B cell (primary cell): ENCODE measurements at places on chromosomes 12 and 14.

DNA sequence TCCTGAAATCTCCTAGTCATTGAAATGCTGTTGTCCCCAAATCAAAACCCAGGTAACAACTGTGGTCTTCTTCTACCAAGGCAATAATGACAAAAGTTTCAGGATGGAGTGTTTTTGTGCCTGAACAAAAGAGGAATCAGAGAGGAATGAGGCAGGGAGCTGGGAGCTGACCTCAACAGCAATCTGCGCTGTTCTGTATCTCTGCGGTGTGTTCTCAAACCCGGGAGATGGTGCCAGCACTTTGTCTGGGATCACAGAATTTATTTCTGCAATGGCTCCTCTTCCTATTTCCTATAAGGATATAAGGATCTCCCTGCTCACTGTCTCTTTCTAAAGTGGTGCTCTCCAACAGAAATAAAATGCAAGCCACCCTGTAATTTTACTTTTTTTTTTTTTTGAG lies 449 bp upstream of the GLT8D2 start:
- no peak for DNase-seq

GRCh38 chr14:94392510-94392935 lies 4.1 kb upstream of the SERPINA1 start:
- DNase-seq, result peak; percentile 13

- DNase-seq, result no peak
Observed at GRCh38 chr12:109717390-109718357, 4.0 kb downstream of the FAM222A start.

DNA sequence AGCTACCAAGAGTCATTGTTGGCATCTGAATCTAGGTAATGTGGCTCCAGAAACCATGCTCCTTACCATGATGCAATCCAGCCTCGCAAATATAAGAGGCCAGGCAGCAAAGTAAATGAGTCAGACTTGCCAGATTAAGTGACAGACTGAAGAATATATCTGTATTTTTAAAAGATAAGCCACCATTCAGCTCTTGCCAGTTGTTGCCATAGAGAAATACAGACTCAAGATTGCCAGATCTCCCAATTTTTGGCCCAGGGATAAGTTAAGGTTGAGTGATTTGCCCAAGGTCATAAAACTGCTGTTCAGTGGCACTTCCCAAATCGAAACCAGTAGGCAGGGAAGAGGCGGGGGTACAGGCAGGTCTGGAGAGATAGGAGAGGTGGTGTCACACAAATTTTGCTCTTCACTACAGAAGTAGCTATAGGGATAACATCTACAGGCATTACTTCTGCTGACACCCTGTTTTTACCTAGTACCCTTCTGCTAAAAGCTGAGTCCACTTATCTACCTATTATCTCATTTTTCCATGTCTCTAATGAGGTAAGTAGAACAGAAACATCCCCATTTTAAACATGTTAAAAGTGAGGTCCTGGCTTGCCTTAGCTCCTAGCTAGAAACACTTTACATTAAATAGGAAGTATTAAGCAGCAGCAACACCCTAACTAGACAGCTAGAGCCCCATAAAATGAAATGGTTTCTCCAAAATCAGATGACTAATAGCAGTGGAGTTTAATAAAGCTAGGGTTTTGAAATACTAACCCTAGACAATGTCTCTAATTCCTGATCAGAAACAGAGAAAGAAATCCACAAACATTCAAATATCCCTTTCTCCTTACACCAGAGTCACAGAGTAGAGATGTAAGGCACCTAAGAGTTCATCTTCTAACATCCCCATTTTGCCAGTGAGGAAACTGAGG lies 19.5 kb downstream of the DCAF5 start:
- no peak for DNase-seq

DNA sequence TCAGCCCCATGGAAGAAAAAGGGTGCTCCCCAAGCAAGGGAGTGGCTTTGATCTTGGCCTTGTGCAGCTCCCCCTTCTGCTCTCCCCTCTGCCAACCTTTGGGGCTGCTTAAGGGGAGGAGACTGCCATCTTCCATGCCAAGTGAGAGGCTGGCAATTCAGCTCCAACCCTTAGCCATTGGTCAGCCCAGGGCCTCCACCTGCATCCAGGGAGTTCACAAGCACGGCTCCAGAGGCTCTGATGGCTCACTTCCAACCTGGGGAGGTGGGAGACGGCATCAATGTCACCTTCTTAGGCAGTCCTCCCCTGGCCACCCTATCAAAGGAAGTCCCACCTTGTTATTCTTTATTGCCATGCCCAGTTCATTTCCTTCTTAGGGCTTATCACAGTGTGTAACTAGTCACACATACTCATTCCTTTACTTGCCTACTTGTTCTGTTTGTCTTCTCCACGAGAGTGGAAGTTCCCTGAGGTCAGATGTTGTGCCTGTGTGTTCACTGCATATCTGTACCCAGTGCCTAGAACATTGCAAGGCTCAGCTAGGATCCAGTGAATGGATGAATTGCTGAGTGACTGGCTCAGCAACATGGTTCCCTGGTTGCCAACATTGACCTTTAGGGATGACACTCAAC lies 5.0 kb downstream of the HDAC7 start:
- DNase-seq, result no peak
